ENCODE measurements at places on chromosomes 2 and 18. TPM values are rescaled to one million over a fixed set of nuclear protein-coding genes. Genes with fewer than 3 reads are reported as not detected.

The AGXT gene
- 0.26 TPM for polyA plus RNA-seq

GRCh38 chr18:78543201-78543725 is 436.4 kb upstream of the SALL3 start:
- no peak overlapping the region for H3K27ac ChIP-seq
- no peaks in the 10 kb centered on the region for H3K36me3 ChIP-seq
- no peak overlapping the region for H3K4me3 ChIP-seq
- no peak for DNase-seq
- no peaks in the 10 kb centered on the region for H3K27me3 ChIP-seq
- no peaks in the 10 kb centered on the region for H3K4me1 ChIP-seq

The IL1RL2 gene
- polyA plus RNA-seq = 1.5 TPM

The EVX2 gene
- polyA plus RNA-seq = not detected

DNA sequence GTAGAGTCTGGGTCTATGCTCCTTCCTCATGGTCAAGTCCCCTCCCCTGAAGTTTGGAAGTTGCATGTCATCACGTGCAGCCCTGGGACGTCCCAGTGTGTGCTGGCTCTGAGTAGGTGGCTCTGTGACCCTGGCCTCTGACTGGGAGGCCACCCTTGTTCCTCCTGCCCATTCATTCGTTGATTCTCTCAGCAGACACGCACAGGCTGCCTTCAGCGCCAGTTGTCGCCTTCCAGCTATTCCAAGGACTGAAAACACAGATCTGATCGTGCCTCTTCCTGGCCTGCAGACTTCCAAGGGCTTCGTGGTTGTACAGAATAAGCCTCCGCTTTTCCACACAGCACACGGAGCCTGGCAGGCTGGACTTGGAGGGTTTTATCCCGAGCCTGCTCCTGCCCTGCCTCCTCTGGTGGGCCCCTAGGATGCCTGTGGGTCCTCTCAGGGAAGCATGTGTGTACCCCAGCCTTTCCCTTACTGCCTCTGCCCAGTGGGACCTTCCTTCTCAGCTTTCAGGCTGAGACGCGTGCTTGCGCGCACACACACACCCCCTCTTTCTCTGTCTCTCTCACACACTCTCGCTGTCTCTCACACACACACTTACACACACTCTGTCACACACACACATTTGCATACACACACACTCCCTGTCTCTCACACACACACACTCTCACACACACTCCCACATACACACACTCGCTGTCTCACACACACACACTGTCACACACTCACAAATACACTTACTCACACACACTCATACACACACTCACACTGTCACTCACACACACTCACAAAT is 17.7 kb downstream of the SH3BP4 start:
- H3K27ac ChIP-seq = no peak overlapping the region
- no peak overlapping the region for H3K4me3 ChIP-seq
- no peaks in the 10 kb centered on the region for H3K27me3 ChIP-seq

DNA sequence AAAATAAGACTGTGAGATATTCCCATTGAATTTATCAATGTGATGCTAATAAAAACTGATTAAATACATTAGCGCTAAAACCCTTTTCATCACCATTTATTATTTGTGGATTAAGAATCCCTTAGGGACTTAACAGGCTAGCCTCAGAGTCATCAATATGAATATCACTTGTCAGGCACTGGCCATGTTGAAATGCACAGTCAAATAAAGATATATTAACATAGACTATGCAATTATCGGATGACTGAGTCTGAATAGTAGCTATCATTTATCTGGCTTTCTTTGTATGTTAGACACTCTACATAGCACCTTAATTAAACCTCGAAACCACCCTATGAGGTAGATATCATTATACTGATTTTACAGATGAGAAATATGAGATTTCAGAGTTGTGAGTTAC is 213.6 kb downstream of the RDH14 start:
- H3K4me1 ChIP-seq = no peaks in the 10 kb centered on the region
- no peak for DNase-seq
- H3K4me3 ChIP-seq = no peak overlapping the region

DNA sequence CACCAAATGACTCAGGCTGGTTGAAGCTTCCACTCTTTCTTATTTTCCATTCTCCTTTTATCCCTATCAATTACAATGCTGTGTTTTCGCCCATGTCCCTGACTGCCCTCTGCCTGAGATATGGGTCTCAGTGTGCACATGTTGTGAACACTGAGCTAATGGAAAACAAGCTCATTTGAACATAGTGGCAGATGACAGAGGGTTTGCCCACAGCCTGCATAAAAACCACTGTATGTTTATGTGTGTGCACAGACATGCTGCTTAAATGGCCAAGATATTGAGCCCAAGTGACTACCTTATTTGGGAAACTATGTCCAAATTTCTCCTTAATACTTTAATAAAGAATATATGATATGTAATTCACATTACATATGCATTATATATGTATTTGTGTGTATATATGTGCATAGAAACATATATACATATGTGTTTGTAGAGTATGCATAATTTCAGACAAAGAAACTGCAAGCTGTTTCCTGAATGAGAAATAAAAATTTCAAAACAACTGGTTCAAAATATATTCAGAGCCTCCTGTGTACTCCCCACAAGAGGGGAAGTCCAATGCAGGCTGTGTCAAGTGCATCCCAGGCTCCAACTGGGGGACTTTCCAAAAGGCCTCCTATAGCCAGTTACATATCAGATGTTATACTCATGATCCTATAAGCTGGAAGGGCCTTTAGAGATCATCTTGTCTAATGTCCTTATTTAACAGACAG is 92.7 kb upstream of the CD302 start:
- no peak for DNase-seq
- no peaks in the 10 kb centered on the region for H3K27me3 ChIP-seq
- no peaks in the 10 kb centered on the region for H3K4me1 ChIP-seq
- H3K36me3 ChIP-seq = no peaks in the 10 kb centered on the region
- no peak overlapping the region for H3K4me3 ChIP-seq
- no peak overlapping the region for H3K27ac ChIP-seq
